CD4-positive, alpha-beta T cell treated with Interleukin-6 at 100 ng/mL for 8 hours (primary cell): ENCODE measurements at places on chromosomes 7 and 10.

DNA sequence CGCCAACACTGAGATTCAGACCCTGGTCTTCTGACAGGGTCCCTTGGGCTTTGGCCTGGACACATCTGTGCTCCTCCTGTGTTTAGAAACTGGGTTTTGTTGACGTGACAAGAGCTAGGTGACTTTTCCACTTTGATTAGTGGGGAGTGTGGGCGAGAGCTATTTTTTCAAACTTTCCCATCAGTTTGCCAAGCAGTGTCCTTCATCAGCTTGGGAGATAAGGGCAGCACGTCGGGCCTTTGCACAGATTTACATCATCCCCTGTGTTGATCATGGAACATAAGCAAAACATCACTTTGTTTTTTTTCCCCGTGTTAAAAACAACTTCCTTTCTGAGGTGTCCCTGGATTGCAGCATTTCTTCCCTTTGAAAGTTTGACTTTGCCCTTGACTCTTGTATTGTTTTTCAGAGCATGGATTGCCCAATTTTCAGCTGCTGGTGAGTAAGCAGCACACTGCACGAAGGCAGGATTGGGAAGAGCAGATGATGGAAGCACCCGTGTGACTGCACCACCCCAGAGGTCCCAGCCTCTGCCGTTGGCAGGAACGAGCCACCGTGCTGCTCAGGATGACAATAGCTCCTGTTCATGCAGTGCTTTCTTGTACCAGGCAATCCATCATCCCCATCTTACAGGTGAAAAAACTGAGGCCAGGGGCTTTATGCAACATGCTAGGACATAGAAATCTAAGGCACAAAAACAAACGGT is 6.4 kb upstream of the IGFBP1 start:
- no peak for DNase-seq

- no peak for DNase-seq
Measured at GRCh38 chr10:2933071-2933470, 134.3 kb upstream of the PFKP start.

GRCh38 chr7:105502173-105502572 is 19.9 kb downstream of the PUS7 start:
- DNase-seq = no peak

DNA sequence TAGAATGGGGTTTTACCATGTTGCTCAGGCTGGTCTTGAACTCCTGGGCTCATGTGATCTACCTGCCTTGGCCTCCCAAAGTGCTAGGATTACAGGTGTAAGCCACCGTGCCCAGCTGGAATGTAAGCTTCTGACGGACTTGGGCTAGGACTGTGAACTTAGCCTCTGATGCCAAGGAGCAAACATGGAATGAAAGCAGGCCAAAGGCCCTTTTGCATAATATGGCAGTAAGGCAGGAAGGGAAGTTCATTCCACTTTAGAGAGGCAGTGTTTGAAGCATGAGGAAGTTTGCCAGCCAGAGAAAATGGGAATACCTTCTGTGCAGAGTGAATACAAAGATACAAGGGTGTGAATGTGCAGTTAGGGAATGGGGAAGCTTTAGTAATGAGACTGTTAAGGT is 20.3 kb downstream of the VCL start:
- DNase-seq = no peak

GRCh38 chr7:12305502-12305901 is 94.4 kb downstream of the TMEM106B start:
- no peak for DNase-seq

GRCh38 chr10:23512355-23513058 is 73.6 kb downstream of the OTUD1 start:
- DNase-seq = no peak

GRCh38 chr10:18117276-18117675 is 22.9 kb upstream of the CACNB2 start:
- DNase-seq = no peak

DNA sequence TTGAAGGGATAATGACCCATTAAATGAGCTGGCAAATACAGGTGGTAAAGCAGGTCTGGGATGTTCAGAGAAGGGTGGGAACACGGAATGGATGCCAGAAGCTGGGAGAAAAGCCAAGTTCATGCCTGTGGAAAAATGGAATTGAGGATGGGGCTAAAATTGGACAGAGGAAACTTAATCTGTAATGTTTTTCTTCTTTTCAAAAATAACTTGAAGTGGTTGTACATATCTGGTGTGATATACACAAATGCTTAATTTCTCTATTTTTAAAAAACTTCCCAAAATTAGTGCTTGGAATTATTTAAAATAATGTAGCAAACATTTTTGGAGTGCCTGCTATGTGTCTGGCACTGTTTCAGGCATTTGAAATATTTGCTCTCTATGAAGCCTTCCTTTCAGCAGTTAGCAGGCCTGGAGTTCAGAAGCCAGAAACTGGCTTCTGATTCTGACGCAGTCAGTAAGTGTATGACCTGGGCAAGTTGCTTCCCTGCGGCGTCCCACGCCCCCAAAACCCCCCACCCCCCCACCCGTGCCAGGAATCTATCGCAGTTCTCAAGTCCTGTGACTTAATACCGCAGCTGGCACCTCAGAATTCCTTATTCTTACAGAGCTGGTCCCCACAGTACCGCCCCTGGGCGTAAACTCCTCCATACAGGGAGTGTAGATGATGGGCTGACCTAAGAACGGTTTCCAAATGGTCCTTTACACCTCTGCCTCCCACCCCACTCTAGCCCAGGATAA is 828 bp upstream of the MALSU1 start:
- no peak for DNase-seq

DNA sequence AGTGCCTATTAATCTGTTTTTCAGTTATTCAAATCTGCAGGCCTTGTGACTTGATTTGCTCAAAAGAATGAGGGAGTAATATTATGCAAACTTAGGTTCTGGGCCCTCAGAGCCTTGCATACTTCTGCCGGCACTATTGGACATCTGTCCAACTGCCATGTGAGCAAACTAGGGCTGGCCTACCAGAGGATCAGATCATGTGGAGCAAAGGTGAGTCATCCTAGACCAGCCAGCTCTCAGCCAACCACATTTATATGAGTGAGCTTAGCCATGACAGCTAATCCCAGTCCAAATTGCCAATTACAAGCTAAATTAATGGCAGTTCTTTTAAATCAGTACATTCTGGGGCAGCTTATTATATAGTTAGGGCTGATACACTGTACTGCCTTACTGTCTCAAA is 69.6 kb downstream of the SDHAF3 start:
- no peak for DNase-seq
